ENCODE measurements at places on chromosomes 12 and 14.
A peak's percentile ranks its signal among the peaks of the same experiment; 100 is the strongest.

GRCh38 chr12:57497223-57498131 is 9.6 kb downstream of the MARS1 start:
- no peak for DNase-seq

DNA sequence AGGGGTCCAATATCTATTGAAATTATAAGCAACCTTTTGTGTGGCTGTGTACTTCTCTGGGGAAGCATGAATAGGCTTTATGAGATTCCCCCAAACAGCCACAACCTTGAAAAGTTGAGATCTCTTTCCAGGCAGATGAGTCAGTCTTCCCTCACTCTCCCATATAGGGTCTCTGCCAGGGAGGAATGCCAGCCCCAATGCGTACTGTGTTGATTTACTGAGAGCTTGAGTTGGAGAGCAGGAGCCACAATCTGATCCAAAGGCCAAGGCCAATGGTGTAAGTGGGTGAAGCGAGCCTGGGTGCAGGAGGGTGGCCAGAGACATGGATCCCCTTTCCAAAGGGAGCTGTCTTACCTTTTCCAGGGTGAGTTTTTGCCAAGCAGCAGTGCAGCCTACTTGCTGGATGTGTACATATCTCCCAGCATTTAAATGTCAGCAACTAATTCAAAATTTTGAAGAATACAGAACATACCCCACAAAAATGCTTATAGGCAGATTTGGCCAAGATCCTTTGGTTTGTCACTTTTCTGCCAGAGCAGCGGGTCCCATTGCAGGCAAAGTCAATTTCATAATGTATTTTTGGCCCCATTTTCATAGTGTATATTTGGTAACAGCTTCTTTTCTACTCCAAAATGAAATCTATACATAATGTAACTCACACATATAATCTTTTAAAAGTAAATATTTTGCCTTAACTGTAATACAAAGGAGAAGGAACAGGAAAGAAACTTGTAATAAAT is 88.2 kb downstream of the TBC1D30 start:
- DNase-seq, result no peak

GRCh38 chr14:54894995-54895394 is 7.6 kb downstream of the GCH1 start:
- no peak for DNase-seq

- no peak for DNase-seq
Measured at GRCh38 chr14:84674636-84675035, 855.3 kb upstream of the FLRT2 start.

GRCh38 chr14:68685419-68686204 is 107.3 kb downstream of the ZFP36L1 start:
- no peak for DNase-seq

DNA sequence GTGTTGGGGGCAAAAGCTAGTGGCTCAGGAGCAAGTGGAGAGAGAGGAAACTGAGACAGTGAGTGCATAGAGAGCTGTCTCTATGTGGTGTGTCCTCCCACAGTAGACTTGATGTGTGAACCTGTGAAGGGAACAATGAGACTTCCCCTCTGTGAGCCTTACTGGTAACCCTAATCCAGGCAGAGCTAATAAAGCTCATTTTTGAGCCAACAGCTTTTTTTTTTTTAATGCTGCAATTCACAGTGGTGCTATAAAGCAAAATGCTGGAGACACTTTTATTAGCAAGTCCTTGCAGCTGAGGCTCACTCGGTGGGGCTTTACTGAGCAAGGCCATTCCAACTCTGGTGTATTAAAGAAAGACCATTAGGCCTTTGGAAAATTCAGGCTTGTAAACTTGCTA is 26.9 kb downstream of the FBXW8 start:
- DNase-seq, result no peak

DNA sequence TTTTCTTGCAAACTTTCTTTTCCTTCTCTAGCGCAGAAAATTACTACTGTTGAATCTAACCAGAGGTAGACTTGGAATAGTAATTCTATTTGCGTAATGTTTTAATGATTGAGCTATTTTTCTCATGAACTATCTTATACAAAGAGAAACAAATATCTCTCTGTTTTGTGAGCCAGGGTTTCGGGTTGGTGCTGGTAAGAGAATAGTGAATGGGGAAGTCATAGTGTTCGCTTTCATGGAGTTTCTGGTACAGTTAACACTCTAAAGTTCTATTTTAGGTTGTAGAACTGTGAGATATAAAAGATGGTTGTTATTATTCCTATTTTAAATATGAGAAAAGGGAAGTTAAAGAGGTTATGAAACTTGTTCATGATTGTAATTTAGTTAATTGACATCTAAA is 6.6 kb downstream of the CLEC1B start:
- DNase-seq, result no peak

GRCh38 chr12:74846116-74846515 is 308.5 kb downstream of the ATXN7L3B start:
- DNase-seq, result no peak

DNA sequence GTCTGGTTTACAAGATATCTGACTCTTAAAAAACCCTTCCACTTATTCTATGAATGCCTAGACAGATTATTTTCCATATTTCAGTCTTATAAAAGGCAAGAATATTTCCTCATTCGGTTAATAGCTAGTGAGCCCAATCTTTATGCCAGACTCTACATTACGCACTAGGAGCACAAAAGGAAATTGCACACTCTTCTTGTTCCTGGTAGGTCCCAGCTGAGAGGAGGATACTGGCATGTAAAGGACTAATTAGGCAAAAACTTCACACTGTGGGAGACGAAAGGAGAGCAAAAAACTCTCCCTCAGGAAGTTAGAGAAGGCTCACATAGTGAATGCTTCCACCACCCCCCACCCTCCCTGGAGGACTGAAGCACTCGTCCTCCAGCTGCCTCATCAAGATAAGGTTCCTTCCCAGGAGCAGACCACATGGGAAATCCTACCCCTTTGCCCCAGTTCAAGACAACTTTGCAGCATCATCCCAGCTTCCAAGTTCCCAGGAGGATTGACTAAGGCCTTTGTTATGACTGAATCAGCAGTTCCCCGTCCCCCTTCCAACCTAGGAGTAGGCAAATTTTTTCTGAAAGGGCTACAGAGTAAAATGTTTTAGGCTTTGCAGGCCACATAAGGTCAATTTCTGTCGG is 14.5 kb downstream of the CAPZA3 start:
- no peak for DNase-seq

DNA sequence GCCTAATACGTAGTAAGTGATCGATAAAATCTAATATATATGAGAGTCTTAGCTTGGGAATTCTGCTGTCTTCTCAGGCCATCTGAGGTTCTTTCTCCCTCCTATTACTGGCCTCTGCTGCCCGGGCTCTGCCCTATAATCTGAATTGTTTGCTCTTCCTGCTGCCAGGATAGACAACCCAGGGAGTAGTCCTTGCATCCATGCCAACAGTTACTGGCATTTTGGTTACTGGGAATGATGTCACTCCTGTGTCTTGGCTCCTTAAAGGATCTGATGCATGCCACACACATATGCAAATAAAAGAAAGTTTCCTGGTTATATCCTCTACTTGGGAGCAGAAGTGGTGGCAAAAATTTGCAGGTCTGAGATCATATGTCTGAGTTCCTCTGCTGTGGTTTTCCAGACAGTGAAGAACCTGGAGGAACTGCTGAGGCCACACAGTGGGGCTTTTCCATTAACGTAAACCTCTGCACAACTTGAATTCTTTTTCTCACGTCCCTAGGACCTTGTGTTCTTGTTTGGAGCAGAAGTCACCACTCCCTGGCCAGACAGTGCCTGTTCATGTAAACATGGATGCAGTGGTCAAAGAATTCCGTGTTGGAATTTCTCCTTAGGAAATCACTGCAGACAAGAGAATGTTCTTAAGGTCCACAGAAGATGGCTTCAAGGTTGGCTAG is 320.6 kb upstream of the TBX3 start:
- DNase-seq, result no peak

GRCh38 chr14:36268121-36268520 is 52.3 kb downstream of the MBIP start:
- no peak for DNase-seq

DNA sequence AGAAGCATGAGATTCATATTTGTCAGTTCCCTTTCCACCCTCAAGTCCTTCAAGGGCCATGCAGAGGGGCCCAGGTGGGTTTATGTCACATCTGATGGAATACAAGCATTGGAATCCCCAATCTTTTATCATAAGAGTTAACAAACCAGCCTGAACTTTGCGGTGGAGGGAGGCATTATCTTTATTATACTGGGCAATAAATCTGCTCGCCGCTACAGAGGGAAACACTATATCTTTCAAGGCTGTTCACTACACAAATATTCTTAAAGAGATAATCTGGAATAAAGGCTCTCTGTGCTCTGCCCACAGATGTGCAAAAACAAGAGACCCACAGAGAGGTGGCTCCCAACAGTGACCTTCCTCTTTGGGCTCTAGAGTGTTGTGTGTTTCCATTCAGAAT is 153.6 kb upstream of the PLEKHA5 start:
- no peak for DNase-seq

- DNase-seq, result peak; percentile 59
Measured at GRCh38 chr12:14373217-14373616, 7.7 kb downstream of the ATF7IP start.

DNA sequence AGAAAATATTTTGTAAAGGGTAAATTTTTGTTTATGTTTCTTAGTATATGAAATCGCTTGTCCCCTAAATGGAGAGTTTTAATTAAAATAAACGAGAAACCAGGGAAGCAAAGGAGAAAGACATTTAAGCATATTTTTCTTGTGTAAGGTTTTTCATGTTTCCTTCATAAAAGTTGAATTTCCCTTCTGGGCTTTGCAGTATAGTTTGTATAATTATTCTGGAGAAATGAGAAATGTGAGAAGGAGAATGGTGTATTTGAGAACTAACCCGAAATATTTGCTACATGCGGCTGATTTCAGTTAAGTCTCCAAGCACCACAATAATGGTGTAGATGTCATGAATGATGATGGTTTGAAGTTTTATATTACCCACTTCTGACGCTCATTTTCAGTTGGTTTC is 307.7 kb upstream of the SEL1L start:
- no peak for DNase-seq
